ENCODE measurements at places on chromosomes 5 and 9.

DNA sequence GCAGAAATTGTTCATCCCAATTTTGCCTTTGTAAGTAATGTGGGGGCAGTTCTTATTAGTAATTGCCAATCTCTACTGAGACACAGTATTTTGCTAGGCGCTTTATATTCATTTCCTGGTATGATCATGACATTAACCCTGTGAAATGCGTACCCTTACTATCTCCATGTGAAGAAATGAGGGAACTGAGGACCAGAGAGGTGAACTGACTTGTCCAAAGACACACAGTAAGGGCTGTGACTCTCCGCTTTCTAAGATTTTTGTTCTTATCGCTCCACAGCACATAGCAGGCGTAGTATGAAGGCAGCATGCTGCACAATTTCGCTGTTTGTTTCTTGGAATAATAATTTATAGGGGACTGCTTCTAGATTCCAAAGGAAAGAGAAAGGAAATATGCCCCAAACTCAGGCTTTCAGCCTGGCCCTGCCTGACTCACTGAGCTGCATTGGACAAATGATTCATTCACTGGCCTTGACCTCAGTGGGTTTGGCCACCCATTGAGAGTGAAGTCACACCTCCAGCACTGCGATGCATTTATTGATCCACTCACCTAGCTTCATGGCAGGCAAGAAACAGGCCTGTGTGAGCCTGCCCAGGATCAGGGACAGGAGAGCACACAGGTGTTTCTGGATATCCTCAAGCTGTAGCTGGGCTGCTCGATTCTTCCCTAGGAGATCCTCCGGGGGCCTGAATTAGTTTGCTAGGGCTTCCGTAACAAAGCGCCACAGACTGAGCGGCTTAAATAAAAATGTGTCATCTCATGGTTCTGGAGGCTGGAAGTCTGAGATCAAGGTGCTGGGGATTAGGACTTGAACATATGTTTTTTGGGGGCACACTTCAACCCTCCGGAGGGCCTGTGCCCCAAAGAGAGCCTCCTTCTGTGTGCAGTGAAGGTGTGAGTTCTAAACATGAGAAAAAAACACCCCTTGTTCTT is 7.2 kb upstream of the DUSP1 start:
- DNase-seq: no peak

GRCh38 chr5:176413255-176413565 is 3.1 kb downstream of the CLTB start:
- DNase-seq: no peak

GRCh38 chr9:115360122-115360521 is 242.2 kb upstream of the TNC start:
- DNase-seq: no peak

DNA sequence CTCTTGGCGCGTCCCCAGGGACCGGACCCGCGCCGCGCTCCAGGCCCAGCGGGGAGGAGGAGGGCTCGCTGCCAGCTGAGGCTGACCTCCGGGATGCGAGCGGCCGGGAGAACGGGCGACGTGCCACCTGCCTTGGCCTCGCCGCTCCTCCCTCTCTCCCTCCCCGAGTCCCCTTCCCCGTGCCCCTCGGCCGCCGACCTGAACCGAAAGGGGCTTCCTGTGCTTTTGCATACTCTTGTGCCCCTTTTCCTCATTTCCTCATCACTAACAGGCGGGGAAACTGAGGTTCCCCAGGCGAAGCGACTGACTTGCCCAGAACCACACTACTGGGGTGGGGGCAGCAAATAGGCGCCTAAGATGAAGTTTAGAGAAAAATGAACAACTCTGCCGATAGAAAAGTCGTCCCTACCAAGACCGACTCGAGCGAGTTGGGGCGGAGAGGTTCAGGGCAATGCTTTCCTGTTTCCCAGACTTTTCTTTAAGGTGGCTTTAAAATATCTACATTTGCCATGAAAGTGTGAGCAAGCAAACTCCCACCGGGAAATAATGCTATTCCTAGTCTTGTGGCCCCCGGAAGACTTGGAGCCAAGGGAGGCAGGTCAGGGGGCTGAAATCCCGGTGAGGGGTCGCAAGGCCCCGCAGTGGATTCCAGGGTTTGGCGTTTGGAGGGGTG is 580 bp upstream of the DUSP1 start:
- DNase-seq: no peak

GRCh38 chr5:72125941-72126620 is 18.8 kb downstream of the MAP1B start:
- DNase-seq: no peak

GRCh38 chr9:94770334-94770733 is 43.8 kb downstream of the AOPEP start:
- DNase-seq: no peak

- no peak for DNase-seq
These were observed 427.1 kb downstream of the CHSY3 start for GRCh38 chr5:130331332-130331731.

DNA sequence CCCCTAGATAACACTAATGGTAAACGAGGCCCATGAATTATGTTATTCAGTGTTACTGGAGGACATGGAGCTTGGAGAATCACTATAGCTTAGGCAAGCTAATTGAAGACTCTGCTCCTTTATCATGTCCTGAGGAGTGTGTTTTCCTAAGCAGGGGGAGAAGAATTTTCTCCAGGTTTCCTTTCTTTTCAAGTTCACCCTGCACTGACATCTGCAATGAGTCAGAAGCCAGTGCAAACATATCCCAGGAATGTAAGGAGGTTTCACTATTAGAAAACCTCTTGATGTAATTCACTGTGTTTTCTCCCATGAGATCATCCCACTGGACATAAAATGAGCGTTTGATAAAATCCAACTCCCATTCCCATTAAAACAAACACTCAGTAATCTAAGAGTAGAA is 75.6 kb downstream of the DMRT2 start:
- no peak for DNase-seq

GRCh38 chr5:22693121-22693520 is 160.0 kb downstream of the CDH12 start:
- DNase-seq: no peak

GRCh38 chr5:72623323-72623722 is 116.1 kb upstream of the ZNF366 start:
- no peak for DNase-seq

DNA sequence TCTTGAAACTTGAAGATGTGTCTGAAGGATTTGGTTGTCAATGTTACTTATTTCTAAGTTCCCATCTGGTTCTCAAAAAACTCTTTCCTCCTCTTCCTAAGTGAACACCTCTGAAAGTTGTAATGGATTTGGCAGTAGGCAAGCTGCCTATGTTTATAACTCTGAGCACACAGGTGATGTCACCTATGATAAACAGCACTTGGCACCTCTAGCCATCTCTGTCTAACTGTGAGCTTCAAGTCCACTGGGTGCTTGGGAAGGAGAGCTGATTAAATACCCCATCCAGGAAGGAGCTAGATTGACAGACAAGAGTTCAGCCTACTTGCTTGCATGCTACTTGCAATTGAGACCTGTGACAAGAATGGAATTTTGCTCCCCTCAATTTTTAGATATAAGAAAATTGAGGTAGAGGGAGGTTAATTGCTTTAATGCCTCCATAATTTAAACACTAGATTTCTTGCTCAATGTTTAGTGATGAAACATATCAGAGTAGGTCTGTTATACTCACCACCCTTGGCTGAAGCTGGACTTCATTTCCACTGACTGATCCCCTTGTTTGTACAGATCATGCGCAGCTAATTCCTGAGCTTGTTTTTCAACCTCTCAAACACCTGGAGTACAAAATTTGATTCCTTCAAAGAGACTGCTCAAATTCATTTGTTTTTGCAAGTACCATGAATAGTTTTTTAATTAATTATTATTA is 49.9 kb downstream of the PDE4D start:
- no peak for DNase-seq

- no peak for DNase-seq
These were observed 76.6 kb upstream of the CCDC152 start for GRCh38 chr5:42680046-42680445.

- no peak for DNase-seq
These were observed 129.5 kb upstream of the MRPS30 start for GRCh38 chr5:44679214-44679613.

- no peak for DNase-seq
These were observed 29.5 kb upstream of the TRIM14 start for GRCh38 chr9:98148486-98148885.

DNA sequence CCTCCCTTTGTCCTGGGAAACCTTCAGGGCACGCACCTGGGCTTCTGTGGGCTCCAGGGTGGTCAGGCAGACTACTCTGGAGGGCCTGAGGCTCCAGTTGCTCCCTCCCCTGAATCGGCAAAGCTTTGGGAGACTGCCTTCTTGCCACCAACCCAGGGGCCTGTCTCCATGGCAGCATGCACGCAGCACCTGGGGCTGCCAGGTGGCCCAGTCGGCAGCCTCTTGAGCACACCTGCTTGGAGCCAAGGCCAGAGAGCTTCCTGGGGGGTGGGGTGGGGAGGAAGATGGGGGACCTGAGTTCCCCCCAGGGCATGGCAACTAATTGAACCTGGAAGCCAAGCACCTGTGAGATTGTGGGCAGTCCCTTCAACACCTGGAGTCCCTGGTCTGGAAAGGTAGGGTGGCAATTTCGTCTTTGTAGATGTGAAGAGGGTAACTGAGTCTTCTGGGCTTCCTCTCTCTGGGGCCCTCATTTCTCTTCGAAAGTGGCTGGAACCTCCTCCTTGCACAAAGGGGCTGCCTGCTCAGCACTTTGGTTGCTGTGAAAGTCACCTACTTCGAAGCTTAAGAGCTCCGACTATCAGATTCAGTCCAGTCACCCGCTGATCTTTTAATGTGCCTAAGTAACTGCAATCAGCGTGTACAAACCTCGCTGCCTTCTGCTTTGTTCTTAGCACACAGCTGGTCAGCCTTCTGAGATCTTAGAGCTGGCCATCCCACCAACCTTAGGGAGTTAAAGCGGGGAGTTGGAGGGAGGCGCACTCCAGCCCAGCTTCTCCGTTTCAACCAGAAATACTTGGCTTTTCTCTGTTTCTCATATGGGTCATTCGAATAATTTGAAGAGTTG is 4.0 kb downstream of the RNF183 start:
- DNase-seq: no peak

DNA sequence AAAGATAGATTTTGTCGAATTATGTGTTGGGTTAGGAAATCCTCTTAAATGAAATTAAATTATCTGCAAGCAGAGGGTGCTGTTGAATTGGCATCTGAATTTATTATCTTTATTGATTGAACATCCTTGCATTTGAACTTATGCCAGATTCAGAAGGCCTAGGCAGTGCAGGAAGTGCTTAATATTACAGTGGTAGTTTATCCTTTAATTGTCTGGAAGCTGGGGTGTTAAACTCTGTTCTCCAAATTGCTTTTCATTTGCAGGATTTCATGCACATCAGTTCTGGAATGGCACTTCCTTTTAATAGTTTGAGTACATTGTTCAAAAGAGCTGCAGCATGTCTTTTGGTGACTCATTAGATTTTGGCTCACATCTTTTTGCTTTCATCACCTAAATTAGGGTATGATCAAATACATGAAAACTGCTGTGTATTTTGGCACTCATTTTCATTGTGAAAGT is 186.3 kb downstream of the KDM4C start:
- no peak for DNase-seq

- no peak for DNase-seq
These were observed 15.8 kb downstream of the CLPTM1L start for GRCh38 chr5:1329111-1329579.

GRCh38 chr9:137880976-137881530 is 3.5 kb downstream of the CACNA1B start:
- DNase-seq: no peak

- no peak for DNase-seq
These were observed 235.2 kb upstream of the ELL2 start for GRCh38 chr5:96196890-96197289.

GRCh38 chr9:120490888-120491595 is 88.9 kb downstream of the CDK5RAP2 start:
- DNase-seq: no peak

DNA sequence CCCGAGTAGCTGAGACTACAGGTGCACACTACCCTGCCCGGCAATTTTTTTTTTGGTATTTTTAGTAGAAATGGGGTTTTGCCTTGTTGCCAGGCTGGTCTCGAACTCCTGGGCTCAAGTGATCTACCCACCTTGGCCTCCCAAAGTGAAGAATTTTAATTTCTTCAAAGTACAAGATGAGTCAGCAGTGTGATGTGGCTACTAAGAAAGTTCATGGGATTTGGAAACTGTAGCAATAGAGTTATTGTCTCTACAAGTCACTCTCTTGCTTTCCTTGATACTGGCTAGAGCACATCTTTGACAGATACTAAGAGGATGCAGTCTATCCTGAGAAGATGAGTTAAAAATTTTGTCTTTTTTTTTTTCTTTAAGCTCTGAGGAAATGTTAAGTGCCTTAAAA is 1.6 kb downstream of the CREB3 start:
- no peak for DNase-seq

DNA sequence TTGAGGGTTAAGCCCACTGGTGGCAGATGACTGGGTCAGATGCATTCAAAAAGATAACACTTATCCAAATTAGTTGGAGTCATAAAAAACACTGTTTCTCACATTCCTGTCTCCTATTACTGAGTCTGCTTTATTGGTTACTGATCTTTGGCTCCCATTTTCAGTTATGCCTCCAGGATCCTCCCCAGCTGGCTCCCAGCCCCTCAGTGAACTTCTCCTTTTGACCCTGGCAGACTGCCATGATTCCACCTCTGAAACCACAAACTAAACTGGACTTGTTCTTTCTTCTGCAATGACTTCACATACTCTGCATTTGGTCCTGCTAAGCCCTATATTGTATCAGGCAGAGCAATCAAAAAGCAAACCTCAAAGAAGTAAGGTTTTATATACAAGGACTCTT is 860.8 kb upstream of the DMAC1 start:
- no peak for DNase-seq

DNA sequence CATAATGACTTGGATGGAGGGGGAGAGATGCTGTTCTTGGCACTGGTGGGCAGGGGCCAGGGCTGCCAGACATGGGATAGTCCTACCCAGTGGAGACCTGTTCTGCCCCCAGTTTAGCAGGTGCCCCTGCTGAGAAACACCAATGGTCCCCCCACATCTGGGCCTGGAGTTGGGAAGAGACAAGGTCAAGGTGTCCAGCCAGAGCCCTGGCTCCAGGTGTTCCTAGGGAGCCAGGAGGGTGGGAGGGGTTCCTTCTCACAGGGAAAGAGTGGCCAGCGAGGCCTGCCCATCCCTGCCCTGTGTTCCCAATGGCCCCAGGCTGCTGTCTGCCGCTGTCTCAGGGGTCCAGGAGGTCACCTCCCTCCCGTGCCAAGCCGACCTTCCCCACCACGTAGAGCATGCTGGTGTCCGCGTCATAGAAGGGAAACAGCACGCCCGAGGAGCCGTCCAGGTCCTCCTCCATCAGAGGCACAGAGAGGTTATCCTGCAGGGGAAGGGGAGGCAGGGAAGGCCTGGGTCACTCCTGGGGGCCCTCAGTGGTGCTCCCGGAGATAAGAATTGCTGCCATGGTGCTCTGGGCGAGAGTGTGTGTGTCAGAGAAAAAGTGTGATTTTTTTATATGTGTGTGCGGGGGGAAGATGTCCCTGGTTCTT is 11.7 kb upstream of the TRIM14 start:
- no peak for DNase-seq
